T-helper 1 cell treated with Interleukin-12 subunit alpha and Interleukin-12 subunit beta and Interleukin-4 antibody, amounts not matched to agents 30 ng/mL and 1 ng/mL, for 36 hours (primary cell): ENCODE measurements at places on chromosomes 12 and 14. TPM values are rescaled to one million over a fixed set of nuclear protein-coding genes. Genes with fewer than 3 reads are reported as not detected.

Gene DDX51
- 32.6 and 33.1 TPM in 2 replicates for total RNA-seq

Gene RTN1
- total RNA-seq: not detected in 2 replicates

Gene MPHOSPH9
- 94.0 and 94.5 TPM in 2 replicates for total RNA-seq

Gene ACVRL1
- total RNA-seq: not detected in 2 replicates

Gene MIP
- total RNA-seq: not detected in 2 replicates

Gene LRRK2
- not detected in 2 replicates for total RNA-seq

Gene ENDOU
- not detected in 2 replicates for total RNA-seq

Gene PPP1R1A
- total RNA-seq: not detected in 2 replicates

Gene LMO3
- not detected in 2 replicates for total RNA-seq

Gene JAG2
- total RNA-seq: 7.2 and 7.9 TPM in 2 replicates

Gene MSRB3
- total RNA-seq: 0.05 and 0.15 TPM in 2 replicates

Gene TAS2R14
- total RNA-seq: 4.7 and 5.2 TPM in 2 replicates

Gene PROX2
- total RNA-seq: 0.05 TPM in 1 of 2 replicates, not detected in the other

Gene REP15
- 1.4 and 1.8 TPM in 2 replicates for total RNA-seq

Gene STAC3
- total RNA-seq: 4.2 and 5.7 TPM in 2 replicates

Gene DIO3
- not detected in 2 replicates for total RNA-seq

Gene DNAI7
- total RNA-seq: not detected in 2 replicates

Gene OASL
- 21.2 and 22.7 TPM in 2 replicates for total RNA-seq

Gene SERPINA9
- total RNA-seq: not detected in 2 replicates

Gene FERMT2
- total RNA-seq: 1.4 and 1.6 TPM in 2 replicates

Gene KRT3
- total RNA-seq: not detected in 2 replicates

Gene FGF6
- total RNA-seq: not detected in 2 replicates

Gene HRK
- not detected in 2 replicates for total RNA-seq

Gene KLRF2
- not detected in 2 replicates for total RNA-seq

Gene B3GNT4
- total RNA-seq: 0.12 and 0.32 TPM in 2 replicates

Gene CCDC196
- total RNA-seq: not detected in 2 replicates

Gene ISM2
- total RNA-seq: not detected in 2 replicates

Gene TBX5
- total RNA-seq: not detected in 2 replicates

Gene SGPP1
- 19.4 and 21.8 TPM in 2 replicates for total RNA-seq

Gene FOXN4
- total RNA-seq: not detected in 2 replicates

Gene FOXA1
- total RNA-seq: not detected in 2 replicates

Gene ART4
- not detected in 2 replicates for total RNA-seq

Gene ATL1
- total RNA-seq: 0.56 and 1.5 TPM in 2 replicates

Gene LBHD2
- total RNA-seq: not detected in 2 replicates

Gene ACRBP
- total RNA-seq: 1.0 and 1.5 TPM in 2 replicates

Gene CFAP73
- 0.22 and 0.25 TPM in 2 replicates for total RNA-seq

Gene CLEC7A
- 0.73 and 0.83 TPM in 2 replicates for total RNA-seq

Gene OR6C6
- not detected in 2 replicates for total RNA-seq

Gene CAPZA3
- total RNA-seq: not detected in 2 replicates

Gene FAM222A
- total RNA-seq: 0.51 and 0.80 TPM in 2 replicates

Gene DMAC2L
- 15.6 and 16.9 TPM in 2 replicates for total RNA-seq

Gene KRT71
- not detected in 2 replicates for total RNA-seq

Gene C12orf60
- 1.2 and 1.8 TPM in 2 replicates for total RNA-seq

Gene CLEC2A
- total RNA-seq: not detected in 2 replicates
